ENCODE measurements at places on chromosomes 5 and 9.
A peak's percentile ranks its signal among the peaks of the same experiment; 100 is the strongest.

- peak; percentile 7 for DNase-seq
Observed at GRCh38 chr5:132089363-132089762, 15.8 kb downstream of the CSF2 start.

DNA sequence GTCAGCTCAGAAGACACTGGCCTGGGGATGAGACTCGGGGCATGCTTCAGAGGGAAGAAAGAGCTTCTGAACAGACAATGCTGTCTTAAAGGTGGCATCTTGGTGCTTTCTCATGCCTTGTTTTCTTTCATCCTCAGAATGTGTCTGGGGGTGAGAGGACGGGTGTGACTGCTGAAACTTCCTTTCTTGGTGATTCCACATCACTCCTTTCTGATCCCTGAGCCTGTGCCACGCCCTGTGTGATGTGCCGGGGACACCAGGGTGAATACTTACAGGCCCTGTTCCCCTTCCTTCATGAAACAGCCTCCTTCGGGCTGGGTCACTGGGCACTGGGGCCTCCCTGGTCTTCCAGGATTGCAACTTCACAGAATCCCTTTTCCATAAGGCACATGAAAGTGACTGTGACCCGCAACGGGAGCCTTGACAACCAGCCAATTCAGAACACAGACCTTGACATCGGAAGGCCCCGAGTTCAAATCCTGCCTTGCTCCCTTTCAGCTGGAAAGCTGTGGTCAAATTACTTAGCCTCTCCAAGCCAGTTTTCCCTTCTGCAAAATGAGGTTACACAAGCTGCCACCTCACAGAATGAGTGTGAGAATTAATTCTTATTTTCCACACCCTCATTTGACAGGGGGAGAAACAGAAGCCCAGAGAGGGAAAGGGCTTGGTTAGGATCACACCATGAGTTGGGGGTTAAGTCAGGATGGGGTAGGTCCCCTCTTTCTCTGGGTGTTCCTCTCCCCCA is 44.1 kb upstream of the IL17B start:
- DNase-seq = no peak

GRCh38 chr5:64417390-64417789 is 88.4 kb upstream of the RGS7BP start:
- no peak for DNase-seq

- no peak for DNase-seq
Observed at GRCh38 chr5:104400941-104401340, 838.4 kb upstream of the NUDT12 start.

GRCh38 chr5:36276864-36277263 is 24.8 kb downstream of the RANBP3L start:
- no peak for DNase-seq

DNA sequence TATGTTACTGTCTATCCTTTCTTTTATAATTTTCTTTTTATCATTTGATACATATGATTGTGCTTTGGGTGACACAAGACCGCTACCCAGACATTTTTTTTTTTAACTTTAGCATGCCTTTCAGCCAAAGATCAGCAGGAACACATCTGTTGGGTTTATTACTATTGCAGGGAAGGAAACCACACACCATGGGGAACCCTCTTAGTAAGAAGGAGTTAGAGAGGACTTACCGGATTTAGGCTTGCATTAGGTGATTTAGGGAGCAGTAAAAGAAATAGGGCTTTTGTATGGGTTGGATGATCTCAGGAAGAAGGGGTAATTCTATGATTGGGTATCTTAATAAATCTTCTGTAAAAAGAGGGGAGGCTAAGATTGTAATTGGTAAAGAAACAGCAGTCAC is 138.2 kb downstream of the SNX18 start:
- DNase-seq = no peak

Measured in activated CD4-positive, alpha-beta T cell treated with anti-CD3 and anti-CD28 coated beads for 36 hours (primary cell).